Substantia nigra (tissue), 51 donors: ENCODE measurements at places on chromosomes 5 and 9.

DNA sequence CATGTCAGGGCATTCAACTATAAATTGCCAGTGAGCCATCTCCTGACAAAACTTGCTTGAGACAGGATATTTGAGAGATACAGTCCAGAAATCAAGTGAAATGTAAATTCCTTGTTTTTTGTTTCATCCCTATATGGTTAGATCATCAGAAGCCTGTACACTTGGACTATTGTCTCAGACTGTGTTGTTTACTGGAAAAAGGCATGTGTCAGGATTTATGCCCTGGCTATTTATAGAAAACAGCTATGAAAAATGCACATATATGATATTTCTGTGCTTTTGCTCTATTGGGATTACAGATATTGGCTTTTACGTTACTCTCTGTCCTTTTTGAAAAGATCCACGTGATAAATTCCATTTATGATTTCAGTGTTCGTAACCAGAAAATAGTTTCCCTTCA is 44.2 kb downstream of the IL31RA start:
- no peak for DNase-seq

- no peak for DNase-seq
Measured at GRCh38 chr9:36284226-36284625, 26.0 kb upstream of the GNE start.

DNA sequence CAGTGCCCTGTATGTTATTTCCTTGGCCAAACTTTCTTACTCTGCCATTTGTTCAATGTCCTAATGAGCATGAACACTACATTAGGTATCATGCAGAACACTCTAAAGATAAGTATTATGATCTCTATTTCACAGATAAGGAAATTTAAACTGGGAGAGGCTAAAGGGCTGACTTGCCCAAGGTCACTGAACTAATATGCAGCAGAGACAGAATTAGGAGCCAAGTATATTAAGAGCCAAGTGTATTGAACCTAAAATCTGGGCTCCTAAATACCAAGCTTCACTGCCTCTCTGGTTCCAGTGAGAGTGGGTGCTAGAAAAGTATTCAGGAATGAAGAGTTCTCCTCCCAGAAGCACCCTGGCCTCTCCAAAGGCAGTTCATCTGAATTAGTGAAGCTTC is 13.5 kb downstream of the NR4A3 start:
- DNase-seq = no peak

GRCh38 chr9:137313326-137313936 is 11.4 kb upstream of the NRARP start:
- no peak for DNase-seq

DNA sequence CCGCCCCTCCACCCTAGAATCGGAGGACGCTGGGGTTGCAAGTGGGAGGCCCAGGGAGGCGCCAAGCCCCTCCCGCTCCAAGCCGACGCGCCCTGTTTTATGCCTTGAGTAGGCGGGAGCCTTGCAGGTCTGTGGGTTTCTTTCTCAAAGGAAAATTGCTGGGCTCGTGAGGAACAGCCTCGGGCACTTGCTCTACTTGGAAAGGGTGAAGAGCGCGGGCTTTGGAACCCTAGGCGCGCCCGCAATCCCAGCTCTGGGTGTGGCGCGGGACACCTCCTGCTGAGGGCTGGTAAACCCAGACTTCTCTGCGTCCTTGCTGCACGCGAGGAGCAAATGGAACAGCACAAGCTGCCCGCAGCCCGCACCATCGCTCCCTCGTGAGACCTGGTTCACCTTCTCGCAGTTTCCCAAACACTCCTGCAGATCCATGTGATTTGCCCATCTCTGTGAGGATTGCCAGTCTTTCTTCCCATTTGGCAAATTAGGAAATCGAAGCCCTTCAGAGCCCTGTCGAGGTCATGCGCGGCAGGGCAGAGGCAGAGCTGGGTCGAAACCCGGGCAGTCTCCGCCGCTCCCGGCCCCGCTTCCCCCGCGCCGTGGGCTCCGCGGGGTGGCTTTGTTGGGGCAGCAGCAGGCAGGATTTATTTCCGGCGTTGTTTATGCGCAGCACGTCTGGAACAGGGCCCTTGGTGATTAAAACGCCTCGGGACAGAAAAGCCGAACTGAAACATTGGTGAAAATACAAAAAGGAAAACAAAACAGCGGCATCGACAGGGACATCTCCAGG is 98.4 kb upstream of the CPLX2 start:
- no peak for DNase-seq

DNA sequence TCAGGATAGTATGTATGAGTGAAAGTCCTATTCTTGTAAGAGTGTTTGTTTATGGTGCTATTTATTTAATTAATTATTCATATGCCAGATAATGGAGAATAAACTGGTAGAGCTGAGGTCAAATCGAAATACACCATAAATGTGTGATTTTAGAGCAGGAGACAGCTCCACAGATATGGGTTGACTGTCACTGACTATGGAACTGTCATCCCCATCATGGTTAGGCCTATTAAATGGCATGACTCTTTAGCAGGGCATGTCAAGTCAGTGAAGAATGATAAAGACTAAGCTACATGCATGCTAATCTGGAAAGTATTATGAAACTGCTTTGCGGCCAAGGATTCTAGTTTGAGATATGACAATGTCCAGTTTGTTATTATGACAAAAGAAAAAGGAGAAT is 658.6 kb downstream of the ISL1 start:
- DNase-seq = no peak

- no peak for DNase-seq
Measured at GRCh38 chr9:10050016-10050415, 562.8 kb downstream of the PTPRD start.

GRCh38 chr5:83184534-83184933 is 107.2 kb downstream of the XRCC4 start:
- no peak for DNase-seq

DNA sequence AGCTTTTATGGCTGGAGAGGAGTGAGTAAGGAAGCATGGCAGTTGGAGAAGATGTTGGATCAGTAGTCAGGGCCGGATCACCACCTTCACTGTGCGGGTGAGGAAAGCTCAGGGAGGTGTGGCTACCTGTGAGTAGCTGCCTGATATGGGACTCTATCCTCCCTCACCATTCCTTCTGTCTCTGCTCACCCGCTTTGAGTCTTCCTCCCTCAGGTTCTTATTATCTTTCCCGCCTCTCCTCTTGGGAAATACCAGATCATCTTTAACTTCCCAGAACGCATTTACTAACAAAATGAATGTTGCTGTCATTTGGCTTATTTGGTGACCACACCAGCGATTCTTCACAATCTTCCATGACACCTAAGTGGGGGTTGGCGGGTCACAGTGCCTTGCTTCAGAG is 140.7 kb upstream of the GPR151 start:
- DNase-seq = no peak

- DNase-seq = no peak
Measured at GRCh38 chr9:137449081-137449844, 8.1 kb upstream of the ENTPD8 start.

DNA sequence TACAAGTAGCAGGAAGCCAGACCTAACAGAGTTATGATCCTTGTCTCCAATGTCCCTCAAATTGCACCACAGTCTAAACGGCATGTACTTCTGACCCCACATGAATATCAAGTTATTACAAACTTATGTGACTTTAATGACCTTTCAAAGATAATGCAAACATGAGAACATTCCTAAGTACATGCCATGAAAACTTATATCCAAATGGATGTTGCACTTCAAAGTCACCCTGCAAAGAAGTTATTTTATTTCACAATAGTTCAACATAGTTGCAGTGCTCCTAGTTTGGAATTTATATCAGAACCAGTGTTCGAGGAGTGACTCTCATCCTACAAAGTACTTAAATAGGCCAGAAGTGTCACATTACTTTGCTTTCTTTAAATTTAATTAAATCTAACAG is 41.2 kb upstream of the ITGA1 start:
- no peak for DNase-seq

DNA sequence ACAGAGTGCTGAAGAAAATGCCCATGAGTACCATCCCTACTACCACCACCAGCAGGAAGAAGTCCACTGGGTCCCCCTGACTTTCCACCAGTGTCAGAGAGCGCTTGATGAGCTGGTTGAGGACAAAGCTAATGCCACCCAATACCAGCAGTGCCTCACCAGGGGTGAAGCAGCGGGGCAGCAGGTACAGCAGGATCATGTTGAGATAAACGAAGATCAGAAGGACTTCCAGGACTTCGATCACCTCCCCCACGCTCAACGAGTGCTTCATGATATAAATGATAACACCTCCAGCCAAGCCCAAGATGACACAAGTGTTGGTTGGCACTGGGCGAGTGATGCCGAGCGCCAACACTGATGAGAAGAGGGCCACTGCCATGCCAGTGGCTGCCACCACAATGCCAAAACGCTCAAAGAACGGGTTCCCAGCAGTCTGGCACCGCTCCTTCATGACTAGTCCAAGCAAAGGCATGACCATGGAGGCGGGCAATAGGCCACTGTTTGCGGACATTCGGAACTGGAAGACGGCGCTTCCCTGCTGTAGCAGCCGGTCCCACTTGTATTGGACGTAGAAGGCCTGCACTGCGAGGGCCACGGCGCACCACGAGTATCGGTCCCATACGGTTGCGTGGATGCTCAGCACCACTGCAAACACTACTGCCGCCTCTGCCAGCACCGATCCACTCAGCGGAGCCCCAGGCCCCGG is 679 bp downstream of the DOLK start:
- peak; percentile 46 for DNase-seq

GRCh38 chr5:14286574-14287421 is 143.7 kb downstream of the TRIO start:
- no peak for DNase-seq

DNA sequence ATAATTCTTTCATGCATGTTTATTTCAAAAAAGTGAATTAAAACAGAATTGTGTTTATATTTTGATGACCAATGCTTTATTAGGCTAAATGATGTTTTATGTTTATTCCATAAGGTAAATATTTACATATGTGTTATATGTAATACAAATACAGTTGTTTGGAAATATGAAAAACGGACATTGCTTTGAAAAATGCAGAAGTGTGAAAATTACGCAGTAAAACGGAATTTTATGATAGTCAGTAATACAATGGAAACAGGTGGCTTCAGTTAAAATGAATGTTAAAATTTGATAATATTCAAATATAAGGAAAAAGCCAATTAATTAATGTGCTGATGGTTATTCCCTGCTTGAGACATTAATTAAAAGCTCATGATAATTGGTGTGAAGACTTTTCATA is 1633.8 kb downstream of the MAT2B start:
- DNase-seq = no peak

DNA sequence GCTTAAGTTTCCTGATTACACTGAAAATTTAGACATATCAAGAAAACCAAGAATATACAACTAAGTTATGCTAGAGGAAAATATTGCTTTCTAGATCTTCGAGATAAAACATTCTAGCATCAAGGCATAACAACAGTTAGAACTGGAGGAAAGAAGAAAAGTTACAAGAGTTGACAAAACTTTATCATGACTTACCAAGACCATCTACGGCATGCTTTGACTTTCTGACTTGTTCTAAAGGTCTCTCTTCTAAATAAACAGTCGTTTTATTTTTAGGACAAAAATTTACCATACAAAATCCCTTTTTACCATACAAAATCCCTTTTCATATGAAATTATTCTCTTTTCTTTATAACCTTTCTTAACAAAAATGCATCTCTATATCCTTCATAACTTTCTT is 1110.1 kb upstream of the CDH10 start:
- DNase-seq = no peak

DNA sequence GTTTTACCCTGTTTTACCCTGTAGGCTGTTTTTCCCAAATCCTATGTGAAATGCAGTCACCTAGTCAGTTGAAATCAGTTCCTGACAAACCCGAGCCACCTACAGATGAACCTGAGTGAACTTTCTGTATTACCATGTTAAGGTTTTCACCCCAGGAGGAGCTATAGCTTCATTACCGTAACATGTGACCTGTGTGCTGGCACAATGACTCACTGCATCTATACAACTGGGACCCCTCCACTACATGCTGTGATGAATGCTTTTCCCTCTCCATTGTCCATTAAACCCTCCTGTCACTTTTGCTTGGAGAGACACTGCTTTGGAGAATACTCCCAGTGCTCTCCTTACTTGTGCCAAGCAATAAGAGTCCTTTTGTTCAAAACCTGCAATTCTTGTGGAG is 1974.8 kb downstream of the EFNA5 start:
- no peak for DNase-seq

- DNase-seq = no peak
Measured at GRCh38 chr9:90787771-90788460, 13.7 kb upstream of the SYK start.

DNA sequence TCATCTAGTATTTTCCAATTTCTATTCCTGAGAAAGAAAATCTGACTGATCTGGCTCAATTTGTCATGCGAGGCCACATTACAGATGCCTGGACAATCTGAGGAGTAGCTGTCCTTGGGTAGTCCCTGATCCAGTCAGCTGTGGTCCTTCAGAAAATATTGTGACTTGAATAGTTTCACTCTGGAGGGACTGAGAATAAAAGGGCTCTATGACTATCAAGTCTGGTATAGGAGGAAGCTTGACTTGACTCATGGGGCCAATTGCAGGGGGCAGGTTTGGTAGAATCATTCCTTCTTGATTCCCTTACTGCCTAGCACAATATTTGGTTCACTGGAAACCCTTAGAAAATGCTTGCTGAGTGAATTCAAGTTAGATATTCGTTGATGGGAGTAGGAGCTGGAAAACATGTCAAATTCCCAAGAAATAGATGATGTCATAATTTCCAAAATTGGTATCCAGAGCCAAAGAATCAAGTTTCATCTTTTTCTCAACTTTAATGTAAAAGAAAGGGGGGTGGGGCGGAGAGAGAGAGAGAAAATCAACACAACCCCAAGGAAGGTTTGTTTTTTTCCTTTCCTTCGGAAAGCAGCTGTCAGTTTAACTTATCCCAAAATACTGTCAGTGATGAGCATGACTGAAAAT is 32.4 kb upstream of the STX17 start:
- DNase-seq = no peak

DNA sequence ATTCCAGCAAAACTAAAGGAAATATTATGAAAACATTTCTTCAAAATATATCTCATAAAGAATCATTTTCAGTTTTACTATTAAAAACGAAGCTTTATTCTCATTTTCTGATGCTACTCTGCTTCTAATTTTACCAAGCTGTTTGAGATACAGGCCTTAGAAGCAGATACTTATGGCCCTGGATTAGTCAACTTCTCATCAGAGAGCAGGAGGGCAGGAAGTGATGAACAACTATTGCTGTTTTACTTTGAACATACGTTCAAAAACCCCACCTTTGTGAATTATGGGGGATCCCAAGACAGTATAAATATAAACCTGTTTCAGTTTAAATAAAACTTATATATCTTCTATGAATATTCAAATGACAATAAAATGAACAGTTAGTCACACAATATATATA is 16.0 kb downstream of the MPDZ start:
- DNase-seq = no peak

- DNase-seq = no peak
Measured at GRCh38 chr9:91915524-91916263, 34.3 kb downstream of the ROR2 start.
